ENCODE measurements at places on chromosomes 7 and 10.

GRCh38 chr10:28619455-28619854 is 57.9 kb upstream of the BAMBI start:
- no peak for DNase-seq

DNA sequence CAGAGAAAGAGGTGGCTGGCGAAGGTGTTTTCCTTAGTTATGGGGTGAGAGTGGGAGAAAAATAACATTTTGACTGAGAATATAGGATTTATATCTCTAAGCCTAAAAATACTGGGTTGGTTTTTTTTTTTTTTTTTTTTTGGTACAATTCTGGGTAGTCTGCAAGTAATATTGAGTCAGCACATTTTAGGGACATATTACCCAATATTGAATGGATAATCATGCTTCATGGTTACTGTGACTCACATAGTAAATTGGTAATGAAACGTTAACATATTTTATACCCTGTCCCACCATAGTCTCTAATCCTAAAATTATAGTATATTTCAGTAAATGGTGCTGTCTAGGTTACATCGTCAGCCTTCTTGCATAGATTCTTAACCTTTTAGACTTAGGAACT is 91.4 kb downstream of the TPST1 start:
- no peak for DNase-seq

DNA sequence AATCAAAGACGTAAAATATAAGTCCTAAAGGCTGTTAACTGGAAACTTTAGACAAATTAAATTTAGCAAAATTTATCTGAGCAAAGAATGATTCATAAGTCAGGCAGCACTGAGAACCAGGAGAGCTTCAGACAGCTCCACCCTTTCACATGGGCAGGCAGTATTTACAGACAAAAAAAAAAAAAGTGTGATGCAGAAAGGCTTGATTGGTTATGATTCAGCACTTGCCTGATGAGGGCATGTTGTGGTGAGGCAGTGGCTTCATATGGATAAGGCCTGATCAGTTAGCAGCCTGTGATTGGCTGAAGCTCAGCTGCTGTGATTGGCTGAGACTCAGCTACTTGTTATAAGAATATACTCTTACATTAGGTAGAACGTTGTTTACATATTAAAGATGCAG is 495.4 kb upstream of the POM121L12 start:
- DNase-seq = no peak

- DNase-seq = no peak
These were observed 115.5 kb upstream of the GALNT17 start for GRCh38 chr7:71016401-71016800.

GRCh38 chr10:65196111-65196510 is 1674.9 kb downstream of the REEP3 start:
- DNase-seq = no peak

DNA sequence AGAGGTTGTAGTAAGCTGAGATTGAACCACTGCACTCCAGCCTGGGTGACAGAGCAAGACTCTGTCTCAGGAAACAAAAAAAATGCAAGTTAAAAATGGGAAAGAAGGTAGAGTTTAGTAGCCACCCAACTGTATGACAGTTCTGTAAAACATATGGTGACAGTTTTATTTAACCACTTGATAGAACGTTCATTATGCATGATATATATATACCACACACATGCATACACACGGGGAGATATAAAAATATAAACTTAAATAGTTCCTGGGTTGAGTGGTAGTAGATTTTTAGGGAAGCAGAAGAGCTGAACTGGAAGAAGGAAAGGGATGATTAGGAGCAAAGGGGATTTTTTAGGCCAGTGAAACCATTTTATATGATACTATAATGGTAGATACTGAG is 120.0 kb downstream of the KMT2C start:
- no peak for DNase-seq

- no peak for DNase-seq
These were observed 317.4 kb downstream of the EXOC4 start for GRCh38 chr7:133570321-133570720.

- DNase-seq = no peak
These were observed 50.5 kb upstream of the DLG5 start for GRCh38 chr10:77977016-77977415.

GRCh38 chr10:57864765-57865680 is 402.7 kb downstream of the IPMK start:
- DNase-seq = no peak

- no peak for DNase-seq
These were observed 122.3 kb downstream of the ADCY1 start for GRCh38 chr7:45696476-45696875.

DNA sequence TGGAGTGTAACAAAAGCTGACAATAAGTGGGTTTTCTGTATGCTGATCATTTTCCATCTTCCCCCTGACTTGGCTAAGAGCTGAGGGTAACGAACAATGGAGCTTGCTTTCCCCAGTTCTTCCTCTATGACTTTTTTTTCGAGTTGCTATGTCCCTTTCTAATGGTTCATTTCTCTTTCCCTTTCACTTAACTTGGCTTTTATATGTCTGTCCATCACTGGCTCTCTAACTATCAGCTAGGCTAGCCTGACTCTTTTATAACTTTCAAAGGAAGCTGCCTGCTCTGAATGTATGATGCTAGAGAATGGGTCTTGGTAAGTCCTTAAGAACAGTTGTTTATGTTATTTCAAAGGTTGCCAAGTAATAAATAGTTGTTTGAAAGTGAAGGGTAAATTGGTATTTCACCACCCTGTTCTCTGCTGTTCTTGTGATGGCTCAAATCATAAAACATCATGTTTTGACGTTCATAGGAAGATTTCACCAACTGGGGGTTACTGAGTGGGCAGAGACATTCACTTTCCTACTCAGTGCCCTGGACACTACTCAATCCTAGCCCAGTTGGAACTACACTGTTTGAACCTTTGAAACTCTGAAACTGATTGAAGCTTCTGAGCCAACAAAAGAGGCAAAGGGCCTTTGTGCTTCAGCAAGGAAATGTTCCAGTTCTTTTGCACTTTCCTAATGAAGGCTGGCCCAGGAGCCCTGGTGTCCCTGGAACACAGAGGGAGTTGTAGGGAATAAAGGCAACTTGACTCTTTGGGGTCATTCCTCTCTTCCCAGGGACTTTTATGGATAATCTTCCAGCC is 85.4 kb upstream of the PHYHIPL start:
- no peak for DNase-seq

DNA sequence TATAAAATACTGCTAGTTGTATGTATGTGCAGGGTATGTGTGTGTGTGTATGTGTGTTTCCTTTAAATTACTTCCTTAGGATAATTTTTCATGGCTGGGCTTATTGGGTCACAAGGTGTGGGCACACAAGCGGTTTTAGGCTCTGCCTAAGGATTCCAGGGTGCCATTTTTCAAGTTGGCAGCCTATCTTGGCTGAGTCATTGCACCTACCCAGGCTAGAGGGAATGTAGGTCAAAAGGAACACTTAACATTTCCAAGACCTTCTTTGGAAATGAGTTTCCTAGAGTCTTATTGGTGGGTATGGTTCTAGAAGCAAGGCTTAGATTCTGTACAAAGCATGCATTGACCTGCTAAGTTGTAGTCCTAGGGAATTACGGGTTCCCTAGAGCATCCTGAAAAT is 642.1 kb downstream of the LRMDA start:
- no peak for DNase-seq

- no peak for DNase-seq
These were observed 168.5 kb downstream of the NOC3L start for GRCh38 chr10:94194256-94194655.

GRCh38 chr7:47093320-47094234 is 488.3 kb downstream of the TNS3 start:
- no peak for DNase-seq

- no peak for DNase-seq
These were observed 72.4 kb downstream of the AUTS2 start for GRCh38 chr7:69670701-69671100.

- no peak for DNase-seq
These were observed 28.6 kb downstream of the HECW1 start for GRCh38 chr7:43141091-43141490.

- DNase-seq = peak; percentile 52
These were observed 4.5 kb downstream of the STAM start for GRCh38 chr10:17648243-17649035.

- DNase-seq = no peak
These were observed 29.5 kb upstream of the HYCC1 start for GRCh38 chr7:23043441-23043840.

DNA sequence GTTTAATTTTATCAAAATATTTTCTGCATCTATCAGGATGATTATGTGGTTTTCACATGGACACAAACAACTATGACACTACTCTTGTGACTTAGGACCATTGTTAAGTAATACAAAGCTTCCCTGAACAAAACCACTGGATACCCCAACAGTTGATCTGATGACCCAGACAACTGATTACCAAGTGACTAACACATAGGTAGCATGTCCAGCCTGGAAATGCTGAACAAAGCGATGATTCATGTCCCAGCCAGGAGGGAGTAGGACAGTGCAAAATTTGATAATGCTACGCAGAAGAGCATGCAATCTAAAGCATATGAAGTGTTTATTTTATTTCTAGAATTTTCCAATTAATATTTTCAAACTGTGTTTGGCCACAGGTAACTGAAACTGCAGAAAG is 8.9 kb upstream of the PNLIP start:
- DNase-seq = no peak

DNA sequence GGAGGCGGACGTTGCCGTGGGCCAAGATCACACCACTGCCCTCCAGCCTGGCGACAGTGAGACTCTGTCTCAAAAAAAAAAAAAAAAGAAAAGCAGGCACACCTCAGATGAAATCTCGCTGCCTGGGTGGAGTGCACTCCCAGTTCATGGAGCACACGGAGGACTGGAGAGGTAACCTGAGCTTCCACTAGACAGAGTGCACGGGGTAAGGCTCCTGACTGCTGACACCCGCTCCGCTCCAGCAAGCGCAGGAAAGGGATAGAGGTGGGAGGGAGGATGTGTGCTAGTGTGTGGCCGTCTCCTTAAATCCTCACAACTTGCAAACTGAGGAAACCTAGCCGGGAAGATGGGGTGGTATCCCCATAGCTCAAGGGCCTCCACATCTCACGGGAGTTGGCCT is 50.8 kb downstream of the FAM53B start:
- DNase-seq = no peak

DNA sequence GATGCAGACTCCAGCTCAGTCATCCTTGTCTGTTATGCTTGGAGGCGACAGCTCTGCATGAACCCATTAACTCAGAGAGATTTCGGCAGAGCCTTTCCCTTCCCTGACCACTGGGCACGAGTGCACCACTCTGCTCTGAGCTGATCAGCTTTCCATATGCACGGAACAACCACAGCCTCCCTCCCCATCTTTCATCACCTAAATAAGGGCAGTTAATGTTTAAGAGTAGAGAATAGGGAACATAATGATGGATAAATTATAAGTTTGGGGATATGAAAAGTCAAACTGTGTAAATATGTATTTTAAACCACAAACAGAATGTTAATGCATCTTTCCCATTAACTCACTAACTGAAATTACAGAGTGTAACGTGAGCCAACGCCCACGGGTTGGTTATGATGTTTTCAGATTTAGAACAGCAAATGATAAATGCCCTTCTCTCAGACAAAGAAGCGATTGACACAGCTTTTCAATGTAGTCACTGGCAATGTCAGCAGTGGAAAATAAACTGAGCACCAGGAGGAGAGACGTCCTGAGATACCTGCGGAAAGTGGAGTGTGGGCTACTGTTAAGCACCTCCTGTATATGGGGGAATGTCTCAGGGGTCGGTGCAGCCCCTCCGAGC is 658.2 kb downstream of the LRMDA start:
- no peak for DNase-seq

- DNase-seq = no peak
These were observed 48.7 kb downstream of the VIPR2 start for GRCh38 chr7:159095979-159096411.

DNA sequence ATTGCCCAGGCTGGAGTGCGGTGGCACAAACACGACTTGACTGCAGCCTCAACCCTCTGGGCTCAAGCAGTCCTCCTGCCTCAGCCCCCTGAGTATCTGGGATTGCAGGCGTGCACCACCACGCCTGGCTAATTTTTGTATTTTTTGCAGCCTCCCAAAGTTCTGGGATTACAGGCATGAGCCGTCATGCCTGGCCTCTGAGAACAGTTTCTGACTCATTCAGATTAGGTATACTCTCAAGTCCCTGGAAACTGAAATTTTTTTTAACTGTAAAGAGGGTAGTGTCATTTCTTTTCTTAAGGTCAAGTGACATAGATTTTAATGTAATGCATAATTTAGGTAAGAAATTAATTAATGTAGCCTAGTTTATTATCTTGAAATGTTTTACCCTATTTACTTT is 104.7 kb downstream of the SEPTIN7 start:
- no peak for DNase-seq

- no peak for DNase-seq
These were observed 6.8 kb upstream of the MYOZ1 start for GRCh38 chr10:73647875-73648651.

DNA sequence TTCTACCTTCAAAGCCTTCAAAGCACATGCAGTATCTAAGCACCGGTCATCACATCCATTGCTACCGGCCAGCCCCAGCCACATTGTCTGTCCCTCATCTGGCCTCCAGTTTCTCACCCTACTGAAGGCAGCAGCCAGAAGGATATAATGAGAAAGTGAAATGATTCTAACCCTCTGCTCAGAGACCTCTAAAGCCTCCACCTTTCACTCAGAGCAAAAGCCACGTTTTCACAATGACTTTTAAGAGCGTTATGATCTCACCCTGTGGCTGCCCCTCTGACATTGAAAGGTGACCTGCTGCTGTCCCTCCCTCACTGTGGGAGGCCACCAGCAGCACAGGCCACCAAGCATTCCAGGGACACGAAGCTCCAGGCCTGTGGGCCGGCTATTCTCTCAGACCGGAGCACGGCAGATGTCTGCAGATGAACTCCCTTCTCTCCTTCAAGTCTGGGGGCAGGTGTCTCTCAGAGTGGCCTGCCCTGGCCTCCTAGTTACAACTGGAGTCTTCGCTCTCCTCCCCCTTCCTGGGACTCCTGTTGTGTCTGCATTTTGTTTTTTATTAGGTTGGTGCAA is 94.9 kb upstream of the EEPD1 start:
- DNase-seq = no peak

DNA sequence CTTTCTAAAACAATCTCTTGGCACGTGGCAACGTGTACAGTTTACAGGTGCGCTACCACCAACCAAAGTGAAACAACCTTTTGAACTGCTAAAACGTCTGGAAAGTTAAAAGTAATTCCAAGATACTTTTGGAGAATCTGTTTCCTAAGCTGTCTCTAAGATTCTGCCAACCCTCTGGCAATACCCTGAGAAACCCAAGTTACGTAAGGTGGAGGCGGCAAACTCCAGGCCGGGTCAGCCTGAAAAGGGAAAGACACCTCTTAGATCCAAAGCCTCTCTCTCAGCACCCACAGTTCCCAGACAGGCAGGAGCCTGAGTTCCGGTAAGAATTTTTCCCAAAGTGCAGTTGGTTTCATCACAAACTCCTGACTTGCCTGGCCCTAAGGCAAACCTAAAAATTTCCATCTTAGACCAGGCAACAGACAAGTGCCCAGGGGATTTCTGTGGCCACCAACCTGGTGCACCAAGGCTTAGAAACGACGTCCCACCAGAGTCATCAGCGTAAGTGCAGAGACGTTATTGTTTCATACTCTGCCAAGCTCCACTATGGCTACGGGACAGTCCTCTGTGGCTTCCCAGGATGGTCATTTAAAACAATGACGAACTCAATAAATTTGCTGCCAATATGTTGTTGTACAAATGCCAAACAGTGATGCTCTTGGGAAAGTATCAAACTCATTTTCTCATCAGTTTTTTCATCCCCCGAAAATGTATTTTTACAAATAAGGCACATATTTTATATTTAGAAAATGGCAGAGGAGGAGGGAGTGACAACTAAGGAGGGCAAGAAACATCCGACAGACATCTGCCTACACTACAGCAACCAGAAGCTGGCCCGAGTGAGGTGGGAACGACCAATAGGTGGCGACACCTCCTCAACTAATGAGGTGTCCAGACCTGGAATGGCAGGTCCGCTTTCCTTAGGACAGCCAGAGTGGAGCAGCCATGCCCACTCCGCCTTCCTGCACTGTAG is 205.8 kb upstream of the FRMD4A start:
- DNase-seq = peak; percentile 37
